ENCODE measurements at places on chromosomes 1 and 21.

GRCh38 chr1:163766257-163766918 is 444.6 kb downstream of the NUF2 start:
- DNase-seq: no peak

- no peak for DNase-seq
Measured at GRCh38 chr1:7888248-7889081, 35.6 kb upstream of the UTS2 start.

DNA sequence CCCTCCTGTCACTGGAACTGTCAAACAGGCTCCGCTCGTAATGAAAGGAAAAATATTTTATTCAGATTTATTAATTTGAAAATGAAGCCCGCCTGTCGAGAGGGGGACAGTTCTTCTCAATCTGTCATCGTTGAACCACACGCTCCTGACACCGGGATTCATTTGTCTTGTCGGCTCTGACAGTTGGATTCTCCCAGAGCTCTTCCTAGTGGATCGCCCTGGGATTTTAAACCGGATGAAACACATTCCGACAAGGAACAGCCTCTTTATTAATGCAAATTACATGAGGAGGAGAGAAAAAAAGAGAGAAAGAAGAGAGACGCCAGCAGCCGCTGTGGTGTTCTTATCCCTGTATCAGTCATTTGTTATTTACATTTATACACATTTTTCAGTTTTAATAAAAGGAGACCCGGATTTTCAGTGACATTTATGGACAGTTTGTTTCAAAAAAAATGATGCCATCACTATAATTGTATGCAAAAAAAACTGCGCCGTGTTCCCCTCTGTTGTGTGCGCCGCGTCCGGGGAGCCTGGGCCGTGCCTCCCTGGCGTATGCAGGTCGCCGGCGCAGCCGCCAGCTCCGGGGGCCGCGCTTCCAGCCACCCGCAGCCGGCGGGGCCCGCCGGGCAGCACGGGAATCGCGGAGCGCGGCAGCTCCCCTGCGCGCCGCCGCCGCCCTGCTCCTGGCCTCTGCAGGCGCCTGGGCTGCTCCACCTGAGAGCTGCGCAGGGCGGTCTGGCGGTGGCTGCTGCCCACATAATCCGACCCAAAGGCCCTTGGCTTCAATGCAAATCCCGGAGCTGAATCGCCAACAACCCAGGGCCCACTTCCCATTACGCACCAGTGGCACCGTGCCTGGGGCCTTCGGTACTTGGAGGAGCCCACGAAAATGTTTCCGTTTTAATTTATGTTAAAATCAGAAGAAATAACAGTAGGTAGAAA is 237.9 kb upstream of the PBX1 start:
- no peak for DNase-seq

GRCh38 chr1:154148807-154149206 is 6.1 kb downstream of the NUP210L start:
- peak; percentile 44 for DNase-seq

GRCh38 chr1:38612951-38613350 is 246.6 kb downstream of the RRAGC start:
- no peak for DNase-seq

- no peak for DNase-seq
Measured at GRCh38 chr1:204287466-204287891, 72.2 kb downstream of the PLEKHA6 start.

- DNase-seq: no peak
Measured at GRCh38 chr21:34200288-34200905, 127.0 kb downstream of the MRPS6 start.

- DNase-seq: no peak
Measured at GRCh38 chr1:214920337-214920736, 162.2 kb upstream of the KCNK2 start.

- DNase-seq: no peak
Measured at GRCh38 chr1:218366322-218367052, 21.4 kb downstream of the TGFB2 start.

- DNase-seq: no peak
Measured at GRCh38 chr1:168706391-168706992, 22.5 kb downstream of the DPT start.

DNA sequence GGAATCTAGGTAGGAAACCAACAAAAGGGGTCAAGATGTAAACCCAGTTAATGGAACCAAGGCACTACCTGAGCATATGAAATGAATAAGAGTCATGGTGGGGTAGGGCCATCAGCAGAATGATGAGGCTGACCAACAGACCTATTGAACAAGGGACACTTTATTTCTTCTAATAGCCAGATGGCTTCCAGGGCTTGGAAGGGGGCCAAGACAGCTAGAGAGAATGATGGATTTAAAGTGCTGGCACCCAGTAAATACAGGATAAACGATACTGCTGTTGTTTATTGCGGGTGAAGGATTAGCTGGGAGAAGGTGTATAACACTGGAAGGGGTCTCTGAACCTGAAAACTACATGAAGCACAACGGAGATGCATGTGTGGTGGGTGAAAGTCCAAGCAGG is 15.6 kb downstream of the DDAH1 start:
- no peak for DNase-seq

DNA sequence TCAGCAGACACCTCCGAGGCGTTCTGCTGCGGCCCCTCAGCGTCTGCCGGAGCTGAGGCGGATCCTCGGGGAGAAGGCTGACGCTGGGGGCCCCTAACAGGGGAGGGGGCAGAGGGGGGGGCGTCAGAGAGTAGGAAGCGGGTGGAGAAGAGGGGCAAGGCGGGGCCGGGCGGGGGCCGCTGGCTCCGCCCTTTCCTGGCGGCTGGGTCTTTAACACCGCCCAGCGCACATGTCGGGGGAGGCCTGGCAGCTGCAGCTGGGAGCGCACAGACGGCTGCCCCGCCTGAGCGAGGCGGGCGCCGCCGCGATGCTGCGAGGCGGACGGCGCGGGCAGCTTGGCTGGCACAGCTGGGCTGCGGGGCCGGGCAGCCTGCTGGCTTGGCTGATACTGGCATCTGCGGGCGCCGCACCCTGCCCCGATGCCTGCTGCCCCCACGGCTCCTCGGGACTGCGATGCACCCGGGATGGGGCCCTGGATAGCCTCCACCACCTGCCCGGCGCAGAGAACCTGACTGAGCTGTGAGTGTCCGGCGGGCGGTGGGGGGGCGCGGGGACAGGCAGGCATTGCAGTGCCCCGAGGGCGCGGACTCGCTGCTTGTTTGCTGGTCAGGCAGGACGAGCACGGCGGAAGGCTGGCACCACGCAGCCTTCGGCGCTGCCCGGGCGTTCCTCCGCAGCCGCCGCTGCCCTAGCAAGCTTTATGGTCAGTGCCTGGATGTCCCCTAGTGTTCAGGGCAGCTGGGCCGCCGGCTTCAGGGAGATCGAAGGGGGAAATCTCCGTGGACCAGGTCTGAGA is at the start of gene NTRK1:
TSS of gene NTRK1 (plus strand) at position 238 of the 796 bp plus-strand sequence. CDS start at position 308, 70 bp downstream.
- no peak for DNase-seq

DNA sequence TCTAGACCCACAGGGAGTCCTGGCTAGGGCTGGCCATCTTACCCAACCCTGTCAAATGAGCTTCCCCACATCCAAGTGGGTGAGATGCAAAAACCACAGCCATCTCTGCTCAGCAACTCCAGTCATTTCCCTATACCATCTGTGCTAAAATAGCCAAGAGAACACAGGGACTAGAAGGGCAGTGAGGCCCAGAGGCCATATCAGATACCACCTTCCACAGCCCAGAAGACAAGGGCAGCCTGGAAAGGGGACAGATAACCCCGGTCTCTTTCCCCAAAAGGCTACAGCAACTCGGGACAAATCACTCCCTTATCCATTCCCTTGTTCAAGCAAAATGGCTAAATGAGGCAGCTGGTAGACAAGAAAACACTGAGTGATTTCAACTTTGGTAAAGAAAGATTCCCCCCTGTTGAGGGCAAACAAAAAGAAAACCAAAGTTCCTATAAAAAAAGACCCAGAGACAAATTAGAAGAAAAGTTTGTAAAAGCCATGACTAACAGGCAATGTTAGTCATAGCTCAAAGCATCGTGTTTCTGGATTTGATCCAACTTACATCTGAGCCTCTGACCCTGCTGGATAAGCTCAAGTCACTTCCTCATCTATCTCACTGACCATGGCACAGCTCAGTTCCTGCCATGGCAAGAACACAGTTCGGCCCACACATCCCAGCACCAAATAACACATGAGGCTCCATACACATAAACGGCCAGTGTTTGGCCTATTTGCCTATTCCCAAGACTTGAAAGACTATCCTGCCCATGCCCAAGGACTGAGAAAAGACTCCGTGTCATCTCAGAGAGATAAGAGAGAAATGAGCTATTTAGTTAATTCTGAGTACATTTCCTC is 3.1 kb downstream of the LAMB3 start:
- DNase-seq: no peak

- DNase-seq: no peak
Measured at GRCh38 chr1:38888423-38889333, 7.3 kb upstream of the GJA9 start.

DNA sequence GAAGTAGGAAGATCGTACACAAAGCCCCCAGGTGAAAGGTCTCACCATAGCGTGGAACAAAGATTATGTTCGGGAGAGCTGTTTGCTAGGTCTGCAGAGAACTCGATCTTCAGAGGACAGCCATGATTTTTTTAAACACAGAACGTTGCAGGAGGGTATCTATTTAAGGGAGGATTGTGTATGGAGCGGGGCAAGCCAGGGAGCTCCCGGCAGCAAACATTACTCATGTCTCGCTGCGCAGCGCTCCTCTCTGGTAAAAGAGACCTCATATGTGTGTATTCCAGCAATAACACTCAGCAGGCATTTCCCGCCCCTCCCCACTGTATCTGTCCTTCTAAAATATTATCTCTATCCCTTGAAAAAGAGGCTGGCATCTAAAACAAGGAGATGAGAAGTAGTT is 2.7 kb downstream of the GLIS1 start:
- no peak for DNase-seq

- DNase-seq: no peak
Measured at GRCh38 chr1:193260056-193260745, 73.8 kb upstream of the B3GALT2 start.

- no peak for DNase-seq
Measured at GRCh38 chr1:185358957-185359356, 41.9 kb upstream of the IVNS1ABP start.

- no peak for DNase-seq
Measured at GRCh38 chr1:119079881-119080280, 60.6 kb downstream of the WARS2 start.

DNA sequence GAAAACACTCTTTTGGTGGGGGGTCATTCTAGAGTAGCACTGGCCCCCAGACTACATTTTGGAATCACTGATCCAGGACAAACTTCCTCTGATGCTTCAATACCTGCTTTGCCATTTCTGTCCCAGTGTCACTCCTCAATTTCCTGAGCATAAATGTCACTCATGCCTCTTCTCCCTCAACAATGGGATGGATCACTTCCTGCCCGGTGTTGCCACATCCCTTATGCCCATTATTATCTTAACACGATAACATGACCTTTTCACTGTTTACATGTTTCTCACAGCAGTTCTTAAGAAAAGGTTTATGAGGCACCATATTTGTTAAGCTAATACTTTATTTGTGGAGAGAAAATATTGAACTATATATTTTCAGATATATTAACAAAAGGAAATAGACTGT is 3.9 kb upstream of the ITLN1 start:
- no peak for DNase-seq

DNA sequence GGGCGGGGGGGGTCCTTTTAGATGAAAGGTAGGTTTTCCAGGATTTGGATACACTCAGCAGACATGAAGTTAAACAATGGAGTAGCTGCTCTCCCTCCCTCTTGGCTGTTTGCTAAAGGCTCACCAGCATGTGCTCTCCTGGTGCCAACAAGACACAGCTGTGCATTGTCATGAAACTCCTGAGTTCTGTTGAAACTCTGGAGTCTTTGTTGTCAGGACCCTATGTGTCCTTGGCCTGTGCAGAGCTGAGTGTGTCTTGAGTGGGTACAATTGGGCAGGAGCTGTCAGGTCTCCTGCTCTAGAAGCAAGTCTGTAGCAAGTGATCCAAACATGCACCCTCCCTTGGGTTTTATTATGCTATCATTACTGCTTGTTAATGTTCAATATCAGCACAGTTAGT is 12.7 kb downstream of the TBX19 start:
- no peak for DNase-seq
